ENCODE measurements at places on chromosomes 12 and 14.

DNA sequence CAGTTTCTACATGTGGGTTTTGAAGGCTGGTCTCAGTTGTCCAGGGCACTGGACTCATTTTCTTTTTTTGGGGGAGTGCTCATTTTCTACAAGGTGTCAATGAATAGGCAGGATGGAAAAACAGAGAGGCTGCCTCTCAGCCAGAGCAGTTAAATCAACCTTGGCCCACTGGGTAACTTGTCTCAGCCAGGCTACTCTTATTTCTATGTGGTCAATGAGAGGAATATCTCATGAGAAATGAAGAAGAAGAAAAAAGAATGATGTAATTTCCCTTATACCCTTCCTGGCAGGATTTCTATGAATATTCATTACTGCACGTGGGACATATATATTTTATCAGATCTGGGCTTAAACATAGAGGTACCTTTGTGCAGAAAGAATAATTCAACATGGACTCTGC is 155.2 kb upstream of the E2F7 start:
- no peak for DNase-seq

DNA sequence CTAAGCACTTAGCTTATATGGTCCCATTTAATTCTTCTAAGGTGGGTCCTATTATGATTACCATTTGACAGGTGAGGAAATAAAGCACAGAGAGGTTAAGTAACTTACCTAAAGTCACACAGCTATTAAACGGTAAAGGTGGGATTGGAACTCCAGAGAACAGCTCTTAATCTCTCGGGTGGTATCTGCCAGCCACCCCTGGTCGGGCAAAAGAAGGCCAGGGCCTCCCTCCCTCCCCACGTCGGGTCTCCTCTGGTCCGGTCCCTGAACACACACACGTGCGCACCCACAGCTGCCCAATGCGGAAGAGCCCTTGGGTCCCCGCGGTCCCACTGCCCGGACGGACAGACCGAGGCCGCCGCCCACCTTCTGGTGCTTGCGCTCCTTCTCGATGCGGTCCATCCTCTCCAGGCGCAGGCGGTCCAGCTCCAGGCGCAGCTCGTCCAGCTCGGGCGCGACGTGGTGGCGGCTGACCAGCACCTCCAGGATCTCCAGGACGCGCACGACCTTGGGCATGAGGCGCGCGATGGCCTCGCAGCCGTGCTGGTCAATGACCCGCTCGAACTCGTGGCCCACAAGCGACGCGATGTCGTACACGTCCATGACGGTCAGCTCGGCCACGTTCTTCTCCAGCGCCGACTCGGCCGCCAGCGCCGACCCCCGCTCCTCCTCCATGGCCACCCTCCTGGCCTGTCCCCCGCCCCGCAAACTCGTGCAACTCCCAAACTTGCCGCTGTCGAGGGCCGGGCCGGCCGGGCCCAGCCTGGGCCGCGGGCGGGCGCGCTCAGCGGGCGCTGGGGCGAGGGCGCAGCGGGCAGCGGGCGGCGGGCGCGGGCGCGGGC is 490 bp downstream of the RILPL1 start:
- no peak for DNase-seq

DNA sequence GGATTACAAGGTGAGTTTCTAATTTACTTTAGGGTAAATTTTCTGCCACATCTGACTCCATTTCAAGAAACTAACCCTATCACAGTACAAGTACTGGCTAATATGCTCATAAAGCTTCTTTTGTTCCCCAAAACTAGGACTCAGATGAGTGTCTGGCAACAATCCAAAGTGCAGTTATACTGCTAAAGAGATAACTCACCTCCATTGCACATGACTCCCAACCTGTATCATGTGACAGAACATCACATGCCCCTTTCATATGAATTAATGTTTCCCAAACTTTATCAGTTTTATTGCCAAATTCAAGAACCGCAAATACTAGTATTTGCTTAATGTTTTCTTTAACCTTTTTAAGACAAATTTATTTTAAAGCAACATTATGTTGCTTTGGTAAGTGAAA is 3.9 kb upstream of the PPP1R12A start:
- DNase-seq = no peak

DNA sequence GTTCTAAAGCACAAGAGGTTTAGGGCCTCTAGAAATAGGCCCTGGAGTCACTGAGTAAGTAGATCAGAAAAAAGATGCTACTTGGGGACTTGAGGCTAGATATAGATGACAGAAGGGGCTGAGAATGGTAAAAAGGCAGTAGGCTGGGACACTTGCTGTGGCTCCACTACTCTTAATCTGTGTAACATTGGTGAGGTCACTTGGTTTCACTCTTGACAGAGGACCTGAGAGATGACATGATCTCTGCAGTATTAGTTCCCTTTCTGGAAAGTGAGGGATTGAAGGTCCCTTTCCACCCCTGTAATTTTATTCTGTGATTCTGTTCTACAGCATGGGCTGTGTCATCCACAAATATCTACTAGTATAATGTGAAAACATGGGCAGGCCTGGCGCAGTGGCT is 39.7 kb downstream of the MAPKAPK5 start:
- DNase-seq = no peak

DNA sequence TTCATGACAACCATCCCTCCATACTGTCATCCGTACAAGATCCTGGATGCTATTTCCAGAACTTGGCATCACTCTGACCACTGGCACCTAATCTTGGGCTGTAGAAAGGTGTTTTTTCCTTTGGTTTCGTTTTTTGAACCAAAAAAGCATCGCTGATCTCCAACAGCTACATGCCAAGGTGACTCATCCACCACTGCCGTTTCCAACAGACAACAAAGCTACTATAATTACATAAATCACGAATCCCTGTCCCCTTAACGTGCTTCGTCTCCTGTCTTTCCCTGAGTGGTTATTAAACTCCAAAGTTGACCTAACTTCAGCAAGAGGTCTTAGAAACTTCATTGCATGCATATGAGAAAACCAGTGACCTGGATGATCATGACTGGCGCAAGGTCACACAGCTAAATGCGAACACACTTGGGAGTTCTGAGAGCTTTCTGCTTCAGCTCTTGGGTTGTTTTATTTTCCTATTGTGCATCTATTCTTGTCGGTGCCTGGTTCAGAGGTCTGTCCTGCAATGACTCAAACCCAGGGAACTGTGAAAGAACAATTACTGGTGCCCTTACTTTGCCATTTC is 99.9 kb downstream of the PPM1H start:
- DNase-seq = no peak

DNA sequence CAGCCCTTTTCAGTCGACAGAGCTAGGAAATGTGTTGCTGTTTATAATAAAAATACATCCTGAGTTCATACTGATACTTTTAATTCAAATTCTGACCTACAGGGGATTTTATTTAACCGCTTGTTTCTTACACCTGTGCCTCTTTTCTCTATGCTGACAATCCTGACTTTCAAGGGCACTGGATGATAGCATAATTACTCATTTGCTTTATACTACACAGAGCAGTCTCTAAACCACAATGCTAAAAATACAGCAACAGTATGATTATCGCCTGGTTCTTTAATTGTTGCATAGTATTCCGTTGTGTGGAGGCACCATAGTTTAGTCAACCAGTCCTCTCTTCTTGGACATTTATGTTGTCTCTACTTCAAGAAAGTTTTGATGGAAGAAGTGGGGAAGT is 372.9 kb downstream of the DPF3 start:
- no peak for DNase-seq

GRCh38 chr12:94182986-94183707 is 34.8 kb downstream of the PLXNC1 start:
- DNase-seq = no peak

GRCh38 chr14:104121142-104121541 is 17.2 kb upstream of the KIF26A start:
- DNase-seq = peak; percentile 1

- DNase-seq = no peak
Observed at GRCh38 chr12:80756875-80757274, 40.2 kb downstream of the MYF5 start.

DNA sequence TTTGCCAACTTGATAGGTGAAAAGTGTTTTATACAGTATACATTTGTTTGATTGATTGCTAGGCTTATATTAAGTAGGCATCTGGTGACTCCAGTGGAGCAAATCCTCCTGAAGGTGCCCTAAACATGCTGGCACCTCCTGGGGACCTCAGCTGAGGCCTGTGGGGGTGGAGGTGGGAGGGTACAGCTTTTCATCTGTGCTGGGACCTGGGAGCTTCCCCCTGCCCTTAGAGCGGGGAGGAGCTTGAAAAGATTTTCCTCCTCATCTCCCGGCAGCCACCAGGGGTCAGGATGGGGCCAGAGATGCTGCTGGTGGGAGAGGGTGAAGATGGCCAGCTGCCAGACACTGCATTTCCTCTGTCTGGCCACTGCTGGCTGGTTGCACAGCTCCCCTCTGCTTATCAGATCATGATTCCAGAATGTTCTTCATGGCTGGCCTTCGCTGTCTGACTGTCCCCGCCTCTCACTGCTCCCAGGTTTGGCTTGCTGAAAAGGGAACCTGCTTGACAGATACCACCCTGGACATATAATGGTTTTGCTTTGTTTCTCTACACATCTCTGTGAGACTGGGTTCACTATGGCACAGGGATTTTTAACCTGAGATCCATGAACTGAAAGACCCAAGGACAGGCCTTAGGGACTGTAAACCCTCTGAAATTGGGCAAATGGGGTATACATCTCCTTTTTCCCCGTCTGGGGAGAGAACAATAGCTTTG is 10.5 kb upstream of the JPH4 start:
- peak; percentile 84 for DNase-seq

DNA sequence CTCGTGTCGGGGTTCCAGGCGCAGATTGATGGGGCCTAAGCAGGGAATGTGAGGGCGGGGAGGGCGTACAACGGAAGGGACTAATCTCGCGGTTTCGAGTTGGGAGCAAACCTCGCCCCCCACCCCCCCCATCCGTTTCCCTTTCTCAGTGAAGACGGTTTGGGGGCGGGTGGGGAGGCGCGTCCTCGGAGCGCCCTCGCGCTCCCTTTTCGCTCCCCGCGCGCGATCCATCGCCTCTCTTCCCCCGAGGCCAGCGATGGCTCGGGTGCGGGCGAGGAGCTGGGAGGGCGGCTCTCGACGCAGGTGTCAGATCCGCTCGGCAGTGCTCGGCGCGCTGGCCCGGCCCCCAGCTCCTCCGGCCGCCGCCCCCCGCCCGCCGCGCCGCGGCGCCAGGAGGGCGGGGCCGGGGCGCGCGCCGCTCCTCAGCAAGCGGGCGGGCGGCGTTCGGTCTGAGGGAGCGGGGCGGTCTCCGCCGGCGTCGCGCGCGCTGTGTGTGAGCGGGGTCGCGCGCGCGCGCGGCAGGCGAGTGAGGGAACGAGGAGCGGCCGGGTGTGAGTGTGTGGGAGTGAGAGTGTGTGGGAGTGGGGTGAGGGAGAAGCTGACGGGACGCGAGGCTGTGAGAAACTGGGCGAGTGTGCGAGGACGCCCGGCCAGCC is at the start of gene RIMKLB:
Gene RIMKLB (plus strand): TSS at position 516 of the 656 bp plus-strand sequence. CDS start 15,876 bp downstream, outside the sequence.
- peak; percentile 78 for DNase-seq

DNA sequence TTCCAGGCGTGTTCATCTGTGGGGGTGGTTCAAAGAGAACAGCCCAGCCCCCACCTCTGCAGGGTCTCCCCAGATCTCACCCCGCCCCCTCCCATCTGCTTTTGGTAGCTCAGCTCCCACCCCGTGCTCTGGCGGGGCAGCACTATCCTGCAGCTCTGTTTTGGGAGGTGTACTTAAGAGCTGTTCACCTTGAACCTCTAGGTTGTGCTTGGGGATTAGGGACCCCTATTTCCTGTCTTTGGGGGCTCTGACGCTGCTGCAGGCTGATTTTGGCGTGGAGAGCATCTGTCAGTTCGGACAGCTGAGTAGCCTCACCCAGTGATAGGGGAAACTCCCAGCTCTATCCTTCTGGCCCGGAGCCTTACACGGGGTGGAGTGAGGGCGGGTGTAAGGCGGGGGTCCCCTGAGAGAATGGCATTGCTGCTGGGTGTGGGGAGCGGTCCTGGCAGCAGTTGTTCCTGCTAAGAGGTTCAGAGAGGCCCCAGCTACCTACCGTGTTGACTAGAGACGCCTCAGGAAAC is 765 bp downstream of the TMEM120B start:
- DNase-seq = no peak

GRCh38 chr14:94320243-94320642 is 2.9 kb downstream of the SERPINA6 start:
- DNase-seq = no peak

DNA sequence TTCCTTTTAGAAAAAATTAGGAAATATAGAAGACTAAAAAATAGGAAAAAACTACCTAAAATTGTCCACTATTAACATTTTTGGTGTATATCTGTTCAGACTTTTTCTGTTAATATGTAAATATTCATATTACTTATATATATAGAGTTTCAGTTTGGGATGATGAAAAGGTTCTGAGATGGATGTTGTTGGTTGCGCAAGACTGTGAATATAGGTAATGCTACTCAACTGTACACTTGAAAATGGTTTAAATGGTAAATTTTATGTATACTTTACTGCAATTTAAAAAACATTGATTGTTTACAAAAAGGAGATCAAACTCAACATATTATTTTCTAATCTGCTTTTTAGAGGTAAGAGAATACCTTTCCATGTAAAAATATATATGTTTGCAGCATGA is 200.9 kb downstream of the RAD51B start:
- no peak for DNase-seq

DNA sequence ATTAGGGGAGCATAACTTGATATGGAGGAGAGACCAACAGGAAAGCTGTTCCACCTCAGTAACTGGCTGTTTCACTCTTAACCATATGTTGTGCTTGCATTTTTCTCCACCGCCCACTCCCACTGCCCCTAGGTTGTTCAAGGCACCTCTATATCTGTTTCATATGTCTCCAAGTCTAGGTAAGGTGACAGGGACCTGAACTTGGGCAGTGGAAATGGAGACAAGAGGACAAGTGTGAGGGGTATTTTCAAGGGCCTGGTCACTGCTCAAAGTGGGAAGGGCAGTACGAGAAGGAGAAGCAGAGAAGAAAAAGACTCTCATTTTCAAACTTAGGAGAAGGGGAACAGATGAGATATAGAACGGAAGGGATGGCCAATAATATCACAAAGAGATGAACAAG is 3.1 kb downstream of the SLC38A1 start:
- DNase-seq = no peak

GRCh38 chr14:72986857-72987256 is 40.0 kb downstream of the ZFYVE1 start:
- no peak for DNase-seq

DNA sequence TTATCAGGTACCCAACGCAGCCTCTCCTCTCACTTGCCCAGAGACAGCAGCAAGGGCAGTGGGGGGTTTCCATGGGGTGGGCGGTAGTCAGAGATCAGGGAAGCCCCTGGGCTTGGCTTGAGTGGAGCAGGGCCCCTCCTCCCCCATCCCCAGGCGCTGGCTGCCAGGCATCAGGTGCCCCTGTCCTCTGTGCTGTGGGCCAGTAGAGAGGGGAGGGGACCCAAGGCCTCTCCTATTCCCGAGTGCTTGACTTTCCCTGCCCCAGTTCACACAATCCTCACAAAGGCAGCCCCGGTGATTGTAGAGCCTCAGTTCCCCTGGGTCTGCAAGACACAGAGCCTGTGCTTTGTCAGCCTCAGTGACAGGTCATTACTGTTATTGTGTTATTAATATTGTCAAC is 57.7 kb downstream of the MVK start:
- no peak for DNase-seq

All from CD4-positive, alpha-beta T cell treated with Interleukin-15 for 1 hour (primary cell).